GM12892 (cell line): ENCODE measurements at places on chromosomes 13 and 19.

GRCh38 chr19:58021541-58022282, 12.1 kb upstream of the ZSCAN1 start:
- DNase-seq: no peak

DNA sequence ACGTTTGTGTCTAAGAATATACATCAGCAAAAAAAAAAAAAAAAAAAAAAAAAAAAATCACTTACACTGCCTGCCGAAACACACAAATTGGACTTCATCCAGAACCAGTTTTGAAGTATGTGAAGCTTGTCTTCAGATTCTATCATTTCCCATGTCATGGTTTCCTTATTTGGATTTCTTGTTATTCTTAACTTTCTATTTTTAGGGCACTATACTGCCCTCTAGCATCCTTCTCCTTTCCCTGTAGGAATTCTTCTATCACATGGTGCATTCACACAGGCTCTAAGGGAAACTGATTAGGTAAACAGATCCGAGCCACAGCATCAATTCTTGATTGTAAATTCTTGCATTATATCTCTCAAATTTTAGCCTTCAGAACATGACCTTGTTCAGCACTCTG, 1507.5 kb downstream of the OLFM4 start:
- no peak for DNase-seq

DNA sequence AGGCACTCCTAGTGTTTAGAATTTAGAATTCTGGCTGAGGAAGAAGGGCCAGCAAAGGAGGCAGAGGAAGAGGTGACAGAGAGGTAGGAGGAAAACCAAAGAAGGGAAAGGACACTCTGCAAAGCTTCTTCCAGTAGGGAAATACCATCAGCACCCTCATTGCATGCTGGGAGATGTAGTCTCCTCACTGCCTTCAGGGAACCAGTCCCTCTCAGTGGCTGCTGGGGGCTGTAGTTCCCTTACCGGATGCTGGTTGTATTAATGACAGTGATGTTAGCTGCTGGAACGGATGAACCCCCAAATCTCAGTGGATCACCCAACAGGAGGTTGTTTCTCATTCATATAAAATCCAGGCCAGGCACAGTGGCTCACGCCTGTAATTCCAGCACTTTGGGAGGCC, 10.1 kb downstream of the GRIN2D start:
- DNase-seq: peak; percentile 61

GRCh38 chr19:46621191-46622117, 3.4 kb downstream of the PTGIR start:
- DNase-seq: no peak

DNA sequence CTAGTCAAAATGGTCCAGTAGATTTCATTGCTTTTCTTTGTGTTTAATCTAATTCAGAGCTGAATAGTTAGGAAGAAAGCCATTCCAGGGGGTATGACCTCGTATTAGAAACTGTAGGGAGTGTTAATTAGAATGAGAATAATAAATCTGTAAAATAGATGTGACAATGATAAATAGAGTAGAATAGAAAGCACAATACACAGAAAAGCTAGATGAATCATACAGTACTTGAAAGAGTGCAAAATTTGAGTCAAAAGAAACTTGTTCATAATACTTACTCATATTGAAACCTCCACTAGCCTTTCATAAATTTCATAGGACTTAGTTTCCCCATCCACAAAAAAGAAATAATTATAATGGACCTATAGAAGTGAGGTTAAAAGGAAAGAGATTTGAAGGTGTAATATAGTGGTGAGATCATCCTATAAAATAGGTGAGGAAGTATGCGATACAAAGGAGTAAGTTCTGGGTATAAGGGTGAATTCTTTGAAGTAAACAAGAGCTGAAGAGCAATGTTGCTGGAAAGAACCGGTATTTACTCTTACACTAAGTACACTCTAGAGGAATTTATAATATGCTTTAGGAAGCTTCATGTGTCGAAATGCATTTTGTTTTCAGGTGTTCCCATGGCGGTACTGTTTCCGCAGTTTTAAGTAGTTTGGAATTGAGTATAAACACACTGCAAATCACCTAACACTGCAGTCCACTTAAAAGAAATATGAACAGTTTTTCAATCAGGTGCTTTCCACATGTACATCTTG, 21.9 kb downstream of the PCDH17 start:
- no peak for DNase-seq
